ENCODE measurements at places on chromosomes 3 and 15.

DNA sequence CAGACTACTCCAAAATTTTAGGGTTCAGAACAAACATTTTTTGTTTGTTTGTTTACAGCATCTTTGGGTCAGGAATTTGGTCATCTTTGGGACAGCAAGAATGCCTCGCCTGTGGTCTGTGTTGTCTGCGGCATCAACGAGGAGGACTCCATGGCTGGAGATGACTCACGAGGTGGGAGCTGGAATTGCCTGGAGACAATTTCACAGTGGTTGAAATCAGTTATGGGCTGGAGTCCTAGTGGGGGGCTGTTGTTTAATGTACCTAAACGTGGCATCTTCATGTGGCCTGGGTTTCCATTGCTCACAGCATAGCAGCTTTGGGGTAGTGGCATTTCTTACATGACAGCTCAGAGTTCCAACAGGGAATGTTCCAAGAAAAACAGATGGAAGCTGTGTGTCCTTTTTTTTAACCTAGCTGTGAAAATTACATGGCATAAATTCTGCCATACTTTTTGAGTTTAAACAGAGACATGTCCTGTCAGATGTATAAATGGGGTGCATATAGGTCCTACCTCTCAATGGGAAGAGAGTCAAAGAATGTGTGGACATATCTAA lies 507.3 kb upstream of the CBLB start:
- no peak for DNase-seq

GRCh38 chr3:134072881-134073582 lies 43.3 kb upstream of the SLCO2A1 start:
- no peak for DNase-seq

DNA sequence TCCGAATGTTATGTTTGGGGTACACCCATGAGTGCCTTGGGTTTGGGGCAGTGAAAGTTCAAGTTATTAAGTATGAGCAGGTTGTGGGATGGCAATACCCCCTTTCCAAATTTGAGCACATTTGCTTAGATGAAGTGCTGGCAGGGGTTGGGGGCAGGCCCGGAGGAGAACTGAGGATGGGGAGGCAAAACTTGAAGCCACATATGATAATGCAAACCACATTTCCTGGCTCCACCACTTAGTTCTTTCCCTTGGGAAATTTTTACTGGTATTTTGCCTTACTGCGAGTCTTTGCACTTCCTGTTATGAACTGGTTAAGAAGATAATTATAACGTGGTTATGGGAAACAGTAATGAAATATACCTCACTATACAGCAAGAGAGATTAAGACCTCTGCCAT lies 336.0 kb upstream of the ONECUT1 start:
- DNase-seq, result no peak

DNA sequence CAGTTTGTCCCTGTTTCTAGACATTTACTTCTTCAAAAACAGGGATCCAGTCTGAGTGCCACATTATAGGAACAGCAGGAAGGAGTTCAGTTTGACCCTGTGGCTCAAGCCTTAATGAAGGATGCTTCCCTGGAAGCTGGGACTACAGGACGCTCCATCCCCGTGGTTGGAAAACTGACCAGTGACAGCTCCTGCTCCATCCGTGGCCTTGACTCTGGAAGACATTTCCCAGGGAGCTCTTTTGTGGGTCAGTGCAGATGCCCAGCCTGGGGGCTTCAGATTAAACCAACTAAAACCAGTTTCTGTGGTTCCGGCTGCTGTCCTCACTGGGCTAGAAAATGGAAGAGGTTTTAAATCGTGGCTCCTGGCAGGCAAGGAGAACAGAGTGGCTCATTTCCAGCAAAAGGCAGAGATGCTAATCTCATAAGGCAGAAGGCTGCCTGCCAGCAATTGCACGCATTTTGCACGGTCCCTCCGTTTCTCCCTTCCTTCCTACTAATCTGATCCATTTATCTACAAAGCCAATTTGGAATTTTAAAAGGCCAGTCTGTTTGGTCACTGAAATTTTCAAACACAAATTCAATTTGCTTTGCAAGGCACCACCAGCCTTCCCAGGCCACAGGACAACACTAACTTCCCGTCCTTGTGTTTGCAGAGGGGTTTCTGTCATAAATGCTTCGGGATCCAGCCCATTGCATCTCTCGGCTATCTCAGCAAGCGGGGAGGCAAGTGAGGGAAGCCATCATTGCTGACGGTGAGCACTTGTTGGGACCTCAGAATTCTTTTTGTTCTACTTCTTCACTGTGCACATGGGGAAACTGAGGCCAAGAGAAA lies 6.2 kb upstream of the SSUH2 start:
- DNase-seq, result no peak

GRCh38 chr3:121567649-121568048 lies at the start of gene ARGFX:
ARGFX (plus strand) TSS chr3:121567949; CDS start chr3:121570714, 2,765 bp downstream.
- no peak for DNase-seq

DNA sequence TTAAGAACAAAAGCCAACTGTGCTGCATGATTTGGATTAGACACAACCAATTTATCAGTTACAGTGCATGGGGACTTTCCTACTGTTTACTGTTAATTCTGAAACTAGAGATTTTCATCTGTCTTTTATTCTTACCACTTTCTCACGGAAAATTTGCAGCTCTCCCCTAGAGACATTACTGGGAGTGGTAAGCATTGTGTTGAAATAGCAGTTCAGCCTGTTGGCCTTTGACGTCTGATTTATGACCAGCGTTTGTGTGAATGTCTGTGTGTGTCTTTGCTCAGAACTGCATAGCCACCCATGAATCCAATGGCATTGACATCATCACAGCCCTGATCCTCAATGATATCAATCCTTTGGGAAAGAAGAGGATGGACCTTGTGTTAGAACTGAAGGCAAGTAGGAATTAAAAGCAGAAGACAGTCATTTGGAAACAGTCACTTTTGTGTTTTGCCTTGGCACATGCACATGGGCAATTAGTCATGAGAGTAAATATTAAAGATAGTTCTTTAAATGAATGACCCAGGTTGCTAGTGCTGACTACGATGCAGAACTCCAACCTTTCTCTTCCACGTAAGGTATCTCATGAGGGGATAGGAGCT lies 202.2 kb upstream of the BHLHE40 start:
- peak; percentile 27 for DNase-seq

DNA sequence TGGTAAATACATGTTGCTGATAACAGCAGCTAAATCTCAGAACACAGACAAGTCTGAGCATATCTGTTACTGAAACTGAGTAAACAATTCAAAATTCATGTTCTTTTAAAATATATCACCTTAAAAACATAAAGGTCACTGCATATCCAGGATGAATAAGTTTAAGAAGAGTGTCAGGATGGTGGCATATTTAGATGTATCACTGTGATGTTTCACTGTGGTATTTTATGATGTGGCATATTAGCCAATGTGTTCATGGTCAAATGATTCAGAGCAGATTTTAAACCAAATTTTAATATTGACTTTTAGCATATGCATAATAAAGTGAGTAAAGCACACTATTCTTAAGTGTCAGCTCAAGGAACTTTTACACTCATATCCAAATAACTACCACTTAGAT lies 346.4 kb upstream of the DPPA4 start:
- DNase-seq, result no peak

DNA sequence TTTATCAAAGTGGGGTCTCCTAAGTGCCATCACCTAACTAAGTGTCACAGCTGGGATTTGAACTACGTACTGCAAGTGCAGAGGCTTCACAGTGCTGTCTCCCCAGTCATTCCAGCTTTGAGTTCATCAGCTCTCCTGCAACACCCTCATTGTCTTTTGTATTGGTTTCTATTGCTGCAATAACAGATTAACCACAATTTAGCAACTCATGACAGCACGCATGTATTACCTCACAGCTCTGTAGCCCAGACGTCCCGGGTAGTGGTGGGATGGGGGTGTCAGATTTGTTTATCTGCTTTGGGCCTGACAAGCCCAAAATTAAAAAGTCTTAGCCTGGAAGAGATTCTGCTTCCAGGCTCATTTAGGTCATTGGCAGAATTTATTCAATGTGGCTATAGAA lies 220.5 kb upstream of the LRRN1 start:
- DNase-seq, result no peak

- DNase-seq, result no peak
Measured at GRCh38 chr3:190038050-190038933, 82.4 kb downstream of the P3H2 start.

DNA sequence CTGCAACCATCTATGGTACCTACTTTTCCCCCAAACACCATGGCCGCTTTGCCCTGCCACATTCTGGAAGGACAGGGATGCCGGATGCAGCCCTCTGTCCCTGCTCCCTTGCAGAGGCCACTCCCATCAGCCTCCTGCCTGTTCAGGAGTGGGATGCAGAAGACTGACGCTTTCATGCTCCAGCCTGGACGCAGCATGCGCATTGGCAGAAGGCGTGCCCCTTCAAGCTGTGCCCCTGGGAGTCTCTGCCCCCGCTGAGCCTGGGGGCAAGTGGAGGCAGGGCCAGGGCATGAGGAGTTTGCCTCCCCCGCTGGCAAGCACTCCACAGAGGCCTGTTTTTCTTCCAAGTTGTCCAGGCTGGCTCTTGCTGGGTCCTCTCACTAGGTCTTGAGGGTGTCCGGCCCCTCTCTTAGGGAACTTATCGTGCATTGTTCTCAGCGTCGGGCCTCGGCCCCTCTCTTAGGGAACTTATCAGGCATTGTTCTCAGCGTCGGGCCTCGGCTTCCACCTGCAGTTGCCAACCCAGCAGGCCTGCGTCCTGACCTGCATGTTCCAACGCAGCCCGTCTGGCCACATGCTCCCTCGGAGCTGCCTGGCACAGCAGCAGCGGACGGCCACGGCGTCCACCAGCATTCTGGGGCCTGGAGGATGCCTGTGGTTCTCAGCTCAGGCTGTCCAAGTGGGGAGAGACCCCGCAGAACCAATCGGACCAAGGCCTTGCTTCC lies 14.6 kb upstream of the SNRPA1 start:
- no peak for DNase-seq

GRCh38 chr15:41932511-41933289 lies 38.8 kb upstream of the SPTBN5 start:
- DNase-seq, result no peak

DNA sequence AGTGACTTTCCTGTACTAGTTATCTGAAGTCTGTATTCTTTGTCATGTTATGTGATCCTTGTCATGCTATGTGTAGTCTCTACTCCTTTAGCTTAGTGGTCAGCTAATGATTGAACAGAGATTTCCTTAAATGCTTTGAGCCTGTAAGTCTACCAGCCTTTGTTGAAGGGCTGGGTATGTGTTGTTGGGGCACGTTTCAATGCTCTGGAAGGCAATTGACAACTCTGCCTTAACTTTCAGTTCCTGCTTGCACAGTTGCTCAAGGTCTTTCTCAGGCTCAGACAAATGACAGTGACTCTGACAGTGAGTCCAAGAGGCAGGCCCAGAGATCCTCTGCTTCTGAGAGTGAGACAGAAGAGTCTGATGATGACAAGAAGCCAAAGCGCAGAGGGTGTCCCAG lies 89.3 kb downstream of the CHD2 start:
- no peak for DNase-seq

GRCh38 chr3:82556113-82556512 lies 794.7 kb upstream of the GBE1 start:
- no peak for DNase-seq

Measured in foreskin melanocyte (primary cell).